ENCODE measurements at places on chromosomes 6 and 20.

DNA sequence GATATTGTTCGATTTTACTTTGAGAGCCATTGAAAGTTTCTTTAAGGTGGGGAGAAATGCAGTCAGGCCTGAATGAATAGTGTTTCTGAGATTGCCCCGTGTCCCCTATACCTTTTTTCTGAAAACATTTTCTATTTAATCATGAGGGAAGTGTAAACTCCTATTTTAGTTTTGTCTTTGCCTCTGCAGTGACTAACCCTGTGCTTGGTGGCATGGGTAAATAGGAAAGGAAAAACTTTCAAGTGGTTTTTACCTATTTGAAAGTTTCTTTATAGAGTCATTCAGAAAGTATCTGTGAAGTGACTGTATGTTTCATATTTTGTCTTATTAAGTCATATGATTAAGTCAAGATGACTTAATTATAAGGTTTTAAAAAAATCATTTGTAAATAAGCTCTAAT, 14.5 kb downstream of the SNRNP48 start:
- no peak overlapping the region for H3K4me3 ChIP-seq
- no peaks in the 10 kb centered on the region for H3K4me1 ChIP-seq
- H3K27me3 ChIP-seq = no peaks in the 10 kb centered on the region
- H3K36me3 ChIP-seq = peaks cover 92% of the 10 kb centered on the region
- H3K27ac ChIP-seq = no peak overlapping the region

GRCh38 chr20:8515810-8516435, 383.9 kb downstream of the PLCB1 start:
- H3K4me1 ChIP-seq = no peaks in the 10 kb centered on the region
- H3K4me3 ChIP-seq = no peak overlapping the region
- DNase-seq = no peak
- H3K27me3 ChIP-seq = no peaks in the 10 kb centered on the region

GRCh38 chr6:156080371-156080770, 624.7 kb upstream of the NOX3 start:
- H3K4me3 ChIP-seq = no peak overlapping the region
- H3K27me3 ChIP-seq = no peaks in the 10 kb centered on the region
- H3K4me1 ChIP-seq = no peaks in the 10 kb centered on the region
- H3K36me3 ChIP-seq = no peaks in the 10 kb centered on the region
- no peak overlapping the region for H3K27ac ChIP-seq
- no peak for DNase-seq

DNA sequence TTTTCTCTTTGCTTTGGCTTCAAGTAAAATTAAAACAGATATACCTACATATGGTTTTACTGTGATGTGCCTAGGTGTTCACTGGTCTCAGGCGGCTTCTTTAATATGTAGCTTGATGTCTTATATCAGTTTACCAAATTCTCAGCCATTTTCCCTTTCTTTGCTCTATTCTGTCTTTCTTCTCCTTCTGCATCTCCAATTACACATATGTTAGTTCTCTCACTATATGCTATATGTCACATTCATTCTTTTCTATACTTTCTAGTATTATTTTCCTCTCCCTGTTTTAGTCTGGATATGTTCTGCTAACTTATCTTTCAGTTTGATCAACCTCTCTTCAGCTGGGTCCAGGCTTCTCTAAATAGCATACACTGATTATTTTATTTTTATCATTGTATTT, 14.4 kb upstream of the WFDC8 start:
- DNase-seq = no peak
- H3K4me1 ChIP-seq = no peaks in the 10 kb centered on the region
- peaks cover 11% of the 10 kb centered on the region for H3K27me3 ChIP-seq
- H3K4me3 ChIP-seq = no peak overlapping the region
- H3K27ac ChIP-seq = no peak overlapping the region
- no peaks in the 10 kb centered on the region for H3K36me3 ChIP-seq

GRCh38 chr20:49999329-49999728, 16.5 kb downstream of the SNAI1 start:
- no peaks in the 10 kb centered on the region for H3K36me3 ChIP-seq
- H3K27ac ChIP-seq = no peak overlapping the region
- H3K4me1 ChIP-seq = no peaks in the 10 kb centered on the region

GRCh38 chr6:21808551-21809242, 215.1 kb downstream of the SOX4 start:
- no peak overlapping the region for H3K4me3 ChIP-seq
- peaks cover 20% of the 10 kb centered on the region for H3K4me1 ChIP-seq
- no peaks in the 10 kb centered on the region for H3K27me3 ChIP-seq
- no peak for DNase-seq
- no peaks in the 10 kb centered on the region for H3K36me3 ChIP-seq

DNA sequence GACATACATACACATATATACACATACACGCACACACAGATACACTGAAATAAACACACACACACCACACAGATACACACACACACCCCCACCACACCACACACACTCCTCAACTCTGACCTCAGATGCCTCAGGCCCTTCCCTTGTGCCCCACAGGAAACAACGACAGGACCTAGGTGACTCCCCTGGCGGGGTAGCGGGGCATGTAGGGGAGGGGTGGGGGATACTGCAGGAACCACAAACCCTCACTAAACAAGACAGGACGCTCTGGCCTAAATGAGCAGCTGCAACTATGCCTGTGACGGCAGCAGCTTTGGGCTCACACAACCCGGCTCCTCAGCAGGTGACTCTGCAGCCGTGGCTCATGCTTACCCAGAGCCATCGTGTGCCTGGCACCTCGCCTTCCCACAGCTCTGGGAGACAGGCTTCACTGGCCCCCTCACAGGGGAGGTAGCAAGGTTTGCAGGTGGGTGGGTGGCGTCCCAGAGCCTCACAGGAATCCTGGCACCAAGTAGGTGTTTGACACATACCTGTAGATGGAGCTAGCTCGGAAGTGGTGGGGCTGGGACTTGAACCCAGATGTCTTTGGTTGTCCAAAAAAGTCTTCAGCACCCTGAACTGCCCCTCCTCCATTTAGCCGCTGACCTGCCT, 100.8 kb downstream of the GRM4 start:
- no peak for DNase-seq
- no peaks in the 10 kb centered on the region for H3K4me1 ChIP-seq
- peaks cover 9% of the 10 kb centered on the region for H3K27me3 ChIP-seq
- no peak overlapping the region for H3K27ac ChIP-seq
- no peak overlapping the region for H3K4me3 ChIP-seq

DNA sequence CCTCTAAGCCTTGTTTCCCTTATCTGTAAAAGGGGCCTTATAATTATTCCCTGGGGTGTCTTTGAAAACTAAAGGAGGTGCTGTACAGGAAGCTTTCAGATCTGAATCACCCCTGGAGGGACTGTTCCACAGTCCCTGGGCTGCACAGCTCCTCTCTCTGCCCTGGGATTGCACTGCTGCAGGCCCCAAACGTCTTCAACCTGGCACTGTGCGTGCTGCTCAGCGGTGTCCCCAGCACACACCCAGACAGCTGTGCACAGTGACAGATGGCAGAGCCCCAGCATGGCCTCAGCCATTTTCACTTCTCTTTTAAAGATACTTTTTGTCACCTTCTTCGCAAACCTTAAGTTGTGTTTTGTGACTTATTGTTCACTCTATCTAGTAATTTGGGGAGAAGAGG, 50.7 kb upstream of the INSM1 start:
- peak overlapping the region; percentile 76 for H3K27ac ChIP-seq
- no peak overlapping the region for H3K4me3 ChIP-seq
- DNase-seq = no peak

DNA sequence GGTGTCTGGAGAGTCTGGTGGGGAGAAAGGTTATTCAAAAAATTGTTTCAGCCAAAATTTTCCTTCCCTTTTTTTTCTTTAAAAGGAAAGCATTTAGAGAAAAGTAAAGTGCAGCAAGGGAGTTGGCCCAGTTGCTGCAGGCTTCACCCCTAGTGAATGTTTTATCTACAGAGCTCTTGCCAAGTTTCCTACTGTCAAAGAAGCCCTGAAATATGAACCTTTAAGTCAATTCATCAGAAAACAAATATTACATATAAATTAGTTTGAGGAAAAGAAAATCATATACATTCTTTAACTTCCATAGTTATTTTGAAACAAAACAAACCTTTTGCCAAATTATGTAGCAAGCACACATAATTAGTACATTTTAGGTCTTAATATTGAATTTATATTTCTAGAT, 25.0 kb upstream of the HMGCLL1 start:
- H3K27me3 ChIP-seq = no peaks in the 10 kb centered on the region
- DNase-seq = no peak
- no peaks in the 10 kb centered on the region for H3K4me1 ChIP-seq
- no peaks in the 10 kb centered on the region for H3K36me3 ChIP-seq

DNA sequence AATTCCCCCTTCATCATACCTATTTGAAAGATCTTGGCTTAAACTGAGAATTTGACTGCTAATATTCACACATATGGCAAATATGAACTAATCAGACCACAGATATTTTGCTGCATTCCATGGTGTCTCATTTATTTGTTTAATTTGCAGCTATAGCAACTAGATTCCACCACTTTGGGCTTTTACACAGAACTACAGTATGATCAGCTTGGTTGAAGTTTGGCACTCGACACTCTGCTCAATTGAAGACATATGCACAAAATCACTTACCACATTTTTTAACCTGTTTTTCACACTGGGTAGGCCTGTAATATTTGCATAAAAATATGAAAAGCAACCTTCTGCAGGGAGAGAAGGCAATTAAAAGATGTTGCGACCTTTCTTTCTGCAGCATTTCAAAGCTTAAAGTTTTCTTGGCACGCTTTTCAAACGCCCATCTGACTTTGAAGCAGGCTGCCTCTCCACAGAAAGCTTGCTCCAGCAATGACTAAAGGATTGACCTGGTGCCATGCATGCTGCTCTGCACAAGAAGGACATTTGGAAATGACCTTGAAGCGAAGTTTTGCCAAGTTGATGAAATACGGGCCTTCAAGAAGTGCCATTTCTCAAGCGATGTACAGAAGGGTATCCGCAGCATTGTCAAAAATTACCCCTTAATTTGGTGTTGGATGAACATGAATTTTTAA, 126.7 kb downstream of the AIG1 start:
- no peak for DNase-seq
- no peak overlapping the region for H3K4me3 ChIP-seq
- H3K27me3 ChIP-seq = no peaks in the 10 kb centered on the region
- no peak overlapping the region for H3K27ac ChIP-seq

GRCh38 chr6:143966312-143966711, 41.7 kb downstream of the PLAGL1 start:
- no peak overlapping the region for H3K4me3 ChIP-seq
- no peak overlapping the region for H3K27ac ChIP-seq
- no peaks in the 10 kb centered on the region for H3K36me3 ChIP-seq
- H3K4me1 ChIP-seq = peaks cover 37% of the 10 kb centered on the region

GRCh38 chr20:62898970-62899632, 27.2 kb downstream of the DIDO1 start:
- H3K4me1 ChIP-seq = peaks cover 39% of the 10 kb centered on the region
- H3K27me3 ChIP-seq = no peaks in the 10 kb centered on the region
- no peak overlapping the region for H3K4me3 ChIP-seq
- no peak overlapping the region for H3K27ac ChIP-seq
- peaks cover 44% of the 10 kb centered on the region for H3K36me3 ChIP-seq

DNA sequence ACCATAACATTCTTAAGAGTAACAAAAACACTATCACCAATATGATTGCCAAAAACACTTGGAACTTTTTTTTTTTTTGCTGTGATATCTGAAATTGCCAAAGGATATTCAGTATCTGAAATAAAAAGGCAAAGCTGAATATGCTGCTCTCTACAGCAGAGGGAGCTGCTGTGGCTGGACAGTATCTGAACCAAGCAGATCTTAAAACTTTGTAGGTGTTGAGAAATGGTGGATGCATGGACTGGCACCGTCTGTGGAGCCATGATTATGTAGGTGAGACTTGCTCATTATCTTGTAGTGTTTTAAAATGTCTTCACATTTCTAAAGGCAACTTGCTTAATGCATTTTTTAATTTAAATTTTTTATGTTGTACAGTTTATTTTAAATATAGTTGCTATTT, 9.2 kb downstream of the PDCD2 start:
- no peak overlapping the region for H3K27ac ChIP-seq
- no peaks in the 10 kb centered on the region for H3K27me3 ChIP-seq
- peaks cover 81% of the 10 kb centered on the region for H3K36me3 ChIP-seq
- no peak for DNase-seq
- H3K4me3 ChIP-seq = no peak overlapping the region

GRCh38 chr6:118509009-118509617, 39.0 kb upstream of the PLN start:
- H3K27ac ChIP-seq = no peak overlapping the region
- peaks cover under 1% of the 10 kb centered on the region for H3K36me3 ChIP-seq
- no peak overlapping the region for H3K4me3 ChIP-seq
- no peaks in the 10 kb centered on the region for H3K4me1 ChIP-seq
- no peaks in the 10 kb centered on the region for H3K27me3 ChIP-seq

GRCh38 chr6:106516616-106517015, 112.7 kb downstream of the RTN4IP1 start:
- H3K4me3 ChIP-seq = no peak overlapping the region
- no peak overlapping the region for H3K27ac ChIP-seq
- no peak for DNase-seq
- H3K36me3 ChIP-seq = no peaks in the 10 kb centered on the region

GRCh38 chr6:24910961-24911725, 24.6 kb downstream of the RIPOR2 start:
- peak overlapping the region; percentile 67 for H3K27ac ChIP-seq
- H3K4me3 ChIP-seq = peak overlapping the region; percentile 63
- peaks cover 10% of the 10 kb centered on the region for H3K27me3 ChIP-seq
- H3K4me1 ChIP-seq = peaks cover 37% of the 10 kb centered on the region
- no peaks in the 10 kb centered on the region for H3K36me3 ChIP-seq

DNA sequence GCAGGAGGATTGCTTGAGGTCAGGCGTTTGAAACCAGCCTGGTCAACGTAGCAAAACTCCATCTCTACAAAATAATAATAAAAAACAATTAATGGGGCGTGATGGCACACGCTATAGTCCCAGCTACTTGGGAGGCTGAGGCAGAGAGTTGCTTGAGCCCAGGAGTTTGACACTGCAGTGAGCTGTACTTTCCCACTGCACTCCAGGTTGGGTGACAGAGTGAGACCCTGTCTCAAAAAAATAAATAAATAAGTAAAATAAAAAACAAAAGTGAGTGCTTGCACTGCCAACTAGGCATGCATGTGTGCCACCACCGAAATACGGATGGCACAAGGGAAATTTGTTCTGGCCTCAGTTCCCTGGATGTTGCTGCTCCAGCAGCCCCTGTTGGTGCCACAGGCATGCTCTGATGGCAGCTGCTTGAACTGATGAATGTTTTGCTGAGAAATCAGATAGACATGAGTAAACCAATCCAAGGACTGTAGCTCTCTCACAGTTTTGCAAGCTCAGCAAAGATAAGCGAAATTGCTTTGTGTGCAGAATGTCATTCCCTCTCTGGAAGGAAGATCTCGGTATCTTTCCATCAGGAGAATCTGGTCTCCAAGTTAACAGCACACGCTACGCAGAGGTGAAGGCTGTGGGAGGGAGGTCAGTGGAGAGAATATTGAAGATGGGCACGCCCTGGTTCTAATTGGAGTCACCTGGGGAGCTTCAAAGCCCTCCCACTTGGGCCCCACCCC, 188.0 kb upstream of the SLC24A3 start:
- H3K4me1 ChIP-seq = peaks cover 28% of the 10 kb centered on the region
- no peaks in the 10 kb centered on the region for H3K36me3 ChIP-seq
- H3K4me3 ChIP-seq = no peak overlapping the region
- no peaks in the 10 kb centered on the region for H3K27me3 ChIP-seq
- H3K27ac ChIP-seq = peak overlapping the region; percentile 23

- no peaks in the 10 kb centered on the region for H3K27me3 ChIP-seq
- no peak for DNase-seq
- peaks cover 46% of the 10 kb centered on the region for H3K4me1 ChIP-seq
These were observed 90.9 kb downstream of the PRND start for GRCh38 chr20:4812641-4813075.

Data from suprapubic skin (tissue), 4 donors.